SK-N-DZ (cell line): ENCODE measurements at places on chromosomes 7 and 10.
A peak's percentile ranks its signal among the peaks of the same experiment; 100 is the strongest.

- no peak for DNase-seq
Observed at GRCh38 chr7:38506756-38507155, 124.4 kb downstream of the AMPH start.

DNA sequence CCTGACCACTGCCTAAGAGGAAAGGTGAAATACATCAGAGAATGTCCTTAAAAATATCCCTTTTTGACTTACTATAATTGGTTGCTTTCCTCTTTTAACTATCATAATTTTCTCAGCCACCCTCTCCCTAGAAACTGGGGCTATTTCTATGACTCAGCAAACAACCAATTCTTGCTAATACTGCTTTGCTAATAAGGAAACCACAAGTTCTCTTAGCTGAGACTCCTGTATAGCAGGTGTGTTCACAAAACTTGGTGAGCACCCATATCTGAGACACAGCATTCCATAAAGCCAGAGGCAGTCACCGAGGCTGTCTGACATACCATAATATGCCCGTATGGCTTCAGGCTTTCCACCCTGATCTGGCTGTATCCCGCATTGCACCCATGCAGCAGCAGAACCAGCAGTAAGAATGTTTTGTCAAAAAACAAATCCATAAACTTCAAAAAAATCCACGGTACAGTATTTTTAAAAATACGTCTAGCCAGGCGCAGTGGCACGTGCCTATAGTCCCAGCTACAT is 191.7 kb upstream of the C7orf33 start:
- DNase-seq, result no peak

DNA sequence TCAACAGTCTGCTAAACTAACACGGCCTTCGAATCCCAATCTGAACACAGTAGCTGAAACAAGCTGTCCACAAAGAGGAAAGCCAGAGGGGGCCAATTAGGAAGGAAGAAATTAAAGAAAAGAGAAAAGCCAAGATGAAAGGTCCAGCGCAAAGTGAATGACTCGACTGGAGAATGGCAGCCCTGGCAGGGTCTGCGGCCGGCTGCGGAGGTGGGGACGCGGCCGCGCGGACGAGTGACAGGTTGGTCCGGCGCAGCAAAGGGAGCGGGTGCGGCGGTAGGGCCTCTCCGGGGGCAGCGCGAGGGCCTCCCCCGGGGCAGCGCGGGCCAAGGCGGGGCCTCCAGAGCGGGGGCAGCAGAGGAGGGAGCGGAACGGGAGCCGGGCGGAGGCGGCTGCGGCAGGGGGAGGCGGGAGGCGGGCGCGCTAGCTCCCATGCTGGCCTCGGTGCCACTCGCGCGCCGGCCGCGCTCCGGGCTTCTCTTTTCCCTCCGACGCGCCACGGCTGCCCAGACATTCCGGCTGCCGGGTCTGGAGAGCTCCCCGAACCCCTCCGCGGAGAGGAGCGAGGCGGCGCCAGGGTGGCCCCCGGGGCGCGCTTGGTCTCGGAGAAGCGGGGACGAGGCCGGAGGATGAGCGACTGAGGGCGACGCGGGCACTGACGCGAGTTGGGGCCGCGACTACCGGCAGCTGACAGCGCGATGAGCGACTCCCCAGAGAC is at the start of gene VWC2:
Gene VWC2 (plus strand): TSS at position 421 of the 718 bp plus-strand sequence. CDS start 1,798 bp downstream, outside the sequence.
- no peak for DNase-seq

DNA sequence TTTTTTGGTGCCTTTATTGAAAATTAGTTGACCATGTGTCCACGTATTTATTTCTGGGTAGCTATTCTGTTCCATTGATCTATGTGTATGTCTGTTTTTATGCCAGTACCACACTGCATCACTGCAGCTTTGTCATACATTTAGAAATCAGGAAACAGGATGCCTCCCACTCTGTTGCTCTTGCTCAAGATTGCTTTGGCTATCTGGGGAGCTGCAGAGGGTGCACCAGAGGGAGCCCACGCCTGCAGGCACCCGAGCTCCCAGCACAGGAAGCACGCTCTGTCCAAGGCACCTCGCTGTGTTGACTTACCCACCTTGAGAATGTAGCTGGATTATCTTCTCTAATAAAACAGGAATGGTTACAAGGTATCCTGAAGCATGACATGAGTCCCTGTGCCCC is 301.7 kb downstream of the TCERG1L start:
- DNase-seq, result no peak

GRCh38 chr7:131186816-131187215 is 140.9 kb upstream of the MKLN1 start:
- DNase-seq, result no peak

DNA sequence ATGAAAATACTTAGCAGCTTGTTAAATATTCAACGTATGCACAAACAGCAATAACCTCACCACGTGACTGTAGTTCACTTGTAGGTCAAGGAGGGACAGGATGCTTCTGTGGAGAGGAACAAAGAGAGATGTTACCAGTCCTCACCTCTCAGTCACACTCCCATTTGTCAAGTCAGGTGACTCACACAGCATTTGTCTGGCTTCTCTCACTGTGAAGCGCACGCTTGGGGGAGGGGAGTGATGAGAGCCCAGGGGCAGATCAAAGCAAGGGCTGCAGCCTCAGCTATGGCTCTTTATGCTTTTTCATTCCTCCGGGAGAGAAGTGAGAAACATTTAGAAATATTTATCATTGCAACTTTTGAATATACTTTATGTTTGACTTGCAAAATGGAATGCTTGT is 2.9 kb upstream of the RBM20 start:
- DNase-seq, result peak; percentile 89

- DNase-seq, result no peak
Observed at GRCh38 chr10:12097791-12098190, 29.0 kb downstream of the DHTKD1 start.

DNA sequence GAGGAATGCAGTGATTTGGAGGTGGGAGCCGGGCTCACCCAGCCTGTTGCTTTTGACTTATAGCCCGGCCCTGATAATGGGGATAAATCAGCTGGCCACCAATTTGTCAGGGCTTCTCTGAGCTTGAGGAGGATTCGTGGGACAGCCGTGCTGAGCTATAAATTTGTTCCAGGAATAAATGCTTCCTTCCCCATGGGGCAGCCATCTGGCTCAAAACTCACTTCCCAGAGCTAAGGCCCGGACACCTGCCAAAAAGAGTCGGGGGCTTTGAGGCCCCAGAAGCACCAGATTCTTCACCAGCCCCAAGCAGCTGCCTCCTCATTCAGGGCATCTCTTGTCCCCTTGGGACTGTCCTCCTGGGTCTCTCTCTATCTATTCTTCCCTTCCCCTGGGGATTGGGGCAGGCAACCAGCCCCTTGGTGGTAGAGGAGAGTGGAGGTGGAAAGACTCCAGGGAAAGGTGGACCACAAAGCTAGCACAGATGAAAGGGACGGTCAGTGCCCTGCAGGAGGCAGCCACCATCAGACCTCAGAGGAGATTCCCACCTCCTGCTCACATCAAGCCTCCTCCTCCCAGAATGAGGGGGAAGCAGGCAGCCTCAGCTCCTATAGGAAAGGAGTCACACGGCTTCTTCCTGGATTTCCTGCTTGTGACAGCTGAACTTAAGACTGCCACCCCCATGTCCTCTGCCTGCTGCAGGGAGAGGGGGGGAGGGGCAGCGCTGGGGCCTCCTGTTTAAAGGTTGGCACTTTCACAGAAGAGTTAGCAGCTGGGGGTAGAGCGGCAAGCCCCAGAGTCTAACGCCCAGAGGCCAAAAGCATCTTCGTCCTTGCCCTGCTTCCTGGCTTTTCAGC is 44.2 kb upstream of the LRRC4 start:
- no peak for DNase-seq

GRCh38 chr10:85995791-85996190 is 370.8 kb downstream of the GRID1 start:
- DNase-seq, result no peak

- no peak for DNase-seq
Observed at GRCh38 chr7:18828260-18828993, 289.0 kb downstream of the TWIST1 start.

DNA sequence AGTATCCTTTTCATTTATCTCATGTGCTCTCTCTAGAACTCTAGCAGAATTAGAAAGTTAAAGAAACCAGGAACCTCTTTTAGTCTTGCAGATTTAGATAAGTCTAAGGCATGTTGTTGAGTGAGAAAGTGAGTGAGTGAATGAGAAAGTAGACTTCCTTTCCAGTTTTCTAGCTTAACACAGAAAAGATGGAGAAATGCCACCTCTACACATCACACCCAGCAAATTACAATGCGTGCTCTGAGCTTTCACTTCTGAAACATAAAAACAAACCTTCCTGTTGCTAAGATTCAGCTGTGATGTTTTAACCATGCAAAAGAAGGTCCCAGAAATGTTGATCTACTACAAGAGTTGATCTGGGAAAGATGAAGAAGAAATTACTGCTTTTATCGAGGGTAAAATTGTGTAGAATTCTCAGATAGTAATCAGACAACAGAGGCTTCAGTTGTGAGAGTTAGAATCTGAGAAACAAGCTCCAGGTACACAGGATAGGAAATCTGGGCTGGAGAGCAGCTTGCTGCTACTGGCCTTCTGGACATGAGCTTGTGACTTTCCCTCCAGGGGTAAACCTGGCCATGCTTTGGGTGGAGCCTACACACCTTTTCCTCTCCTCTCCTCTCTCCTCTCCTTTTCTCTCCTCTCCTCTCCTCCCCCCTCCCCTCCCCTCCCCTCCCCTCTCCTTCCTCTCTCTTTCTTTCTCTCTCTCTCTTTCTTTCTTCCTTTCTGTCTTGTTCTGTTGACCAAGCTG is 4.6 kb downstream of the CYP3A5 start:
- DNase-seq, result no peak

- no peak for DNase-seq
Observed at GRCh38 chr10:112775381-112775780, 174.7 kb upstream of the TCF7L2 start.

- no peak for DNase-seq
Observed at GRCh38 chr10:32911285-32912016, 46.6 kb downstream of the ITGB1 start.

GRCh38 chr10:58384095-58384494 is 1.1 kb upstream of the TFAM start:
- DNase-seq, result no peak

DNA sequence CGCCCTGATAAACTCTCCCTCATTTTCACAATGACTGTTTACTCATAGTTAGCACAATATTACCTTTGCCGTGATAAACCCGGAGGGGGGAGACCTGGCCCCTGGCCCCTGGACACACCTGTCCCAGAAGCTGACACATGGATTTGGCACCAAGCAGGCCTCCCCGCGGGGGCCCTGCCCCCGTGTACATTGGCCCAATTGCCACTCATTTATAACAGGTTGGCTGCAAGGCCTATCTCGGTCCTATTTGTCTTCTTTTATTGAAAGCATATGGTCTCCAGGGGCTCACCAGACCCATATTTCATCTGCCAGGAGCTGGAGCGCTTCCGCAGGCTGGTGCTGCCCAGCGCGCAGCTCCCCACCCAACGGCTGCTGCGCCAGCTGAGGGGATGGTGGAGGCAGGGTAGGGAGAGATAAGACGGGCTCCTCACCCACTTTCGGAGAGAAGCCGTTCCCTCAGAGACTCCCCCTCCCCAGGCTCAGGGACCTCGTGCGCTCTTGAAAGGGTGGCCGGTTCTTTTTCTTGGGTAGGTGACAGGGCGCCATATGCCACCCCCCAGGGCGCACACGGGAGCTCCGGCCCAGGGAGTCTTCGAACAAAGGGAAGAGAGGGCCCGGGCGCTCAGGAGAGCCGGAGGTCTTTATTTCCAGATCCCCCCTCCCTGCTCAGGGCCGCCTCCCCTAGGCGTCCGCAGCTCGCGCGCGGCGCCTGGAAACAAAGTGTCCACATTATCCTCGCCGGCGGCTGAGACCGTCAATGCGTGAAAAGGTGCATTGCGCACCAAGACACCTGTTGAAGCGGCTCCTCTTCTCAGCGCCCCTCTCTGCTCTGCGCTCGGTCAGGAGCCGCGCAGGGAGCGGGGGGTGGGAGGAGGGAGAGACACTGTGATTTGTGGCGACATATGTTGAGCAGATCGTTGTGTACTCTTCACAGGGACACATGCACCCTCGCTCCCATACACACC is 4.3 kb upstream of the NEUROG3 start:
- DNase-seq, result no peak

- DNase-seq, result no peak
Observed at GRCh38 chr7:20777377-20778062, 9.2 kb downstream of the SP8 start.

- DNase-seq, result peak; percentile 42
Observed at GRCh38 chr7:2403718-2404648, 572 bp downstream of the CHST12 start.

- no peak for DNase-seq
Observed at GRCh38 chr10:48233559-48234005, 40.9 kb downstream of the FRMPD2 start.

DNA sequence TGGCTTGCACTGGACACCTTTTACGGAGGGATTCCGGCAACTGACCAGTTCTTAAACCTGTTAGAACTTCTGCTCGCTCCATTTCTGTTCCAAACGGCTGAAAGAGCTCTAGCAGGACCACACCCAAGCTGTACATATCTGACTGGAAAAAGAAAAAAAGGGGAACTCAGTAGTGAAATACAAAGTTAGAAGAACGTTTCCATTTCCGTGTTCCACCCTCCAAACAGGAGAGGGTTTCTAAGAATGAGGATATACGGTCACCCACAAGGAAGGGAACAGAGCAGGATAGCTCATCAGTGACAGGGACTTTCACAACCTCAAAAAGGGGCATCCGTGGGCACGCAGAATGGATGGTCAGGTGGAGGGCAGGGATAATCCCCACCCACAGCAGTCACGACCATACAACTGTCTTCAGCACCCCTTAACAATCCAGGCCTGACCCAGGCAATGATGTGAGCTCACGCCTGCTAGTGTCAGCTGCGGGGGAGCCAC is 4.3 kb upstream of the ANKRD61 start:
- no peak for DNase-seq

DNA sequence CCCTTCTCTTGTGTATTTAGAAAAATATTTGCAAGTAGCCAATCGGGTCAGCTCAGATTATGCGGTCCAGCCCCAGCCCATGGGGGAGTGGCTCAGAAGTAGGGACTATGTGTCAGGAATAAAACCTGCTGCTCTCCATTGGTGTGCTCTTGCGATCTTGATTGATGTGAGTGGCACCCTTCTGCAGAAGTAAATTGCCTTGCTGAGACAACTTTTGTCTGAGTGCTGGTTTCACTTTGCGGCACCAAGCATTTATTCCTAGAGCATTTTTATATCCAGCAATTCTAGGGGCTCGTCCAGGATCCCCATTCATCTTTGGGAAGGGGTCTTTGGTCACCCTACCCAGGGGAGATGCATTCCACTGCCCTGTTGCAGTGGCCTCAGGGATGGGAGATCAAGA is 26.1 kb upstream of the FAM221A start:
- DNase-seq, result no peak
